ENCODE measurements at places on chromosomes 11 and 22.

- no peak for DNase-seq
Observed at GRCh38 chr22:21444701-21445436, 22.3 kb upstream of the TMEM191C start.

- DNase-seq: no peak
Observed at GRCh38 chr11:69041516-69041915, 7.2 kb upstream of the TPCN2 start.

DNA sequence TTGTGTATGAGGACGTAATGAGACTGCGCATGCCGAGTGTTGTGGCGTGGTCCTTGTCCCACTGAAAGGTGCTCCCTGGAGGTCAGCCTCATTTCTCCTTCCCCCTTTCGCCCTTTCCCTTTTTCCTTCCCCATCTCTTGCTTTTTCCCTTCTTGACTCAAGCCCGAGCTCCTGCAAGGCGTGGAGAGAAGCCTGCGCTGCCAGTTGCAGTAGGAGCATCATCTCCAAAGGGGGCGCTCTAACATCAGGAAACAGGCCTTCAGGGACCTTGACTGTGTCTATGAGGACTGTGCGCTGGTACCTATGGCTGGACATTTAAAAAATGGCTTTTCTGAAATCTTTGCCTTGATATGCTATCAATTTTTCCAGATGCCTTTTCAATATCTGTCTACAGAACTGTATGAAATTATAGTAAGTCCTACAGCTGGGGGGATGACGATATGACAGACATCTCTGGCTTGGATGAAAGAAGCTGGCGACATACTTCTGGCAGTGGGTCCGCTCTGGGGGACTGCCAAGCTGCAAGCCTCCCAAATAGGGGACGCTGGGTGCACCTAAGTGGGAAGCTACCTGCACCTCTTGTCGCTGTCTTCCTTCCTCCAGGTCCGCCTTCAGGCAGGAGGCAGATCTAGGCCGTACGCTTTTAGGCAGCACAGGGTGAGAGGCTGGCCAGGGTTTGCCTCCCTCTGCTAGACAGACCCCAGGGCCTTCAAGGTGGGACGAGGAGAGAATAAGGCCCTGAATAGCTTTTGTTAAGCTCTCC, 96.5 kb downstream of the NXPE2 start:
- DNase-seq: peak; percentile 47

DNA sequence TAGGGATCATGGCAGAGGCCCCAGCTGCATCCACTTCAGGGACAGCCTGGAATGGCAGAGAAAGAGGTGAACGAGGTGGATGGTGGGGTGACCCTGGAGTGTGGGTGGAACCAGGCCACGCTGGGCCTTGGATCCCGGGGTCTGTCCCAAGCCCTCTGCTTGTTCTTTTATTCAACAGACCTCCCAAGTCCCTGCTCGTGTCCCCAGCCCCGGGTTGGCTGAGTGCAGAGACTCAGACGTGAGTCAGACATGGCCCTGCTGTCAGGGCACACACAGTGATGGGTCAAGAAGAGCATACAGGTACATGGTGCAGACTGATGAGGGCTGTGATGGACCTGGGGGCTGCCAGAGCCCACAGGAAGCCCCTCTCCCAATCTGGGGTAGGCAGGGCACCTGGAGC, 6.6 kb downstream of the ARHGAP8 start:
- DNase-seq: no peak

DNA sequence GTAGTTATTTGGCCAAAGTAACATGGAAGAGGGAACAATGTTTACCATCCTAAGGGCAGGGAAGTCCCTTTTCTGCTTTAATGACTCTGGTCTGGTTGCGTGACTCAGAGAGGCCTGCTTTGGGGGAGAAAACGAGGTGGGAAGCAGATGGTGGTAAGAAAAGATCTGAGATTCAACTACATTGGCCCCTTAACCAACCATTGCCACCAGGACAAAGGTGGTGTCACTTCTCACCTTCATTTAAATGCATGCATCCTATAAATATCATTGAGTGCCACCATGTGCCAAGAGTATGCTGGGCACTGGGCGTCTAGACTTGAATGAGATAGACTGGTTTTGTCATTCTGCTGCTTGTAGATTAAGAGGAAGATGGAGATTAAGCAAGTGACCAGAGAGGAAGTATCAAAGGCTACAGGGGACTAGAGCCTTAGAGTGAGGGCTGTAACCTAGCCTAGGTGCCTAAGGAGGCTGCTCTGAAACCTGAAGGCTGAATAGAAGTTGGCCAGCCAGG, 3.6 kb upstream of the SORL1 start:
- no peak for DNase-seq

DNA sequence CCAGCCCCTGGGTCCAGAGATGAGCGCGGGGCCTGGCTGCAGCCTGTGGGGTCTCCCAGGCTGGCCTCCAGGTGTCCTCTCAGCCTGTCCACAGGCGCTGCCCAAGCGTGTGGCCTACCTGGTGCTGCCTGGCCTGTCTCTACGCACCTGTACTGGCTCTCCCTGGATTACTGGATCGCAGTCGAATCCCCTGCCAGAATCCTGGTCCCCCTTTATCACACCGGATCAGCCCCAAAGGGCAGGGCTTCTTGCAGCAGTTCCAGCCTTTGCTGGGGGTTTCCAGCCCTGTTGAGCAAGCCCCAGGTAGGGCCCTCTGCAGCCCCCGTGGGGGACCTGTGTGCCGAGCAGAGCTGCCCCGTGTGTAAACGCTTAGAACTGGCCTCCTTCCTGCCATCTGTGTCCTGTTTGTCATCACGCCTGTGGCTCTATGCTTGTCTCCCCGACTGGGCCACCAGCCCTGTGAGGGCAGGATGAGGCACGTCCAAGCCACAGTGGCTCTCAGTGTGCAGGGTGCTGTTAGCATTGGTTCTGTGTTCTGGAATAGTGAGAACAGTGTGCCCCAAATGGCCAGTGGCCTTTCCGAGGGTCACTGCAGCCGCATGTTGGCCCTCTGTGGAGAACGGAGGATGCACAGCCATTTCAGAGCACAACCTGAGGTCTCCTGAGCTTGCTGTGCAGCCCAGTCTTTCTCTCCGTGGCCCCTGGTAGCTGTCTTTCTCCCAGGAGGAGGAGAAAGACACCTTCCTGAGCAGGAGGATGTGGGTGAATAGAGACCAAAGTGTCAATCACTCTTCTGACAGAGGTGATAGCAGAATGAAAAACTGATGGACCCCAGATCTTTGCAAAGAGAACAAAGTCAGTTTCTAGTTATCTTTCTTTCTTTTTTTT, 13.9 kb upstream of the TXNRD2 start:
- DNase-seq: no peak

DNA sequence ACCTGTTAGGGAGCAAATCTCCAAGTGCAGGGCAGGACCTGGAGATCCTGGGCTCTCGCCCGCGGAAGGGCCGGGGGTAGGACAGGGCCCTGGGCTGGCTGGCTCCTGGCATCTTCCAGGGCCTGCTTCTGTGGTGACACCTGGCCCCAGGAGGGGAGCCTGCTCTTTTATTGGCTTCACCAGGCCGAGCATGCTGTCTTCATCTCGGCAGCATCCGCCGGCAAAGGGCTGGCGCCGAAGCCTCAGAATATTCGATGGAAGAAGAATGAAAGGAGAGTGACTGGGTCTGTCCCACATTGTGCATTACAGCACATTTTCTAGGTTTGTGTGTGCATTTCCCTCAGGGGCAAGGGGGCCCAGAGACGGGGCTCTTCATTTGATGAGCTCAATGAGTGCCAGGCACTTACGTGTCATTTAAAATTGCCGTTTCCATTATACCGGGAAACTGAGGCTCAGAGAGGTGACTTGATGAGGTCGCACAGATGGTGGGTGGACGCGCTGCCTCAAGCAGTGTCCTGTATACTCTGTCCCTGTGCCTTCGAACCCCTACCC, 70.0 kb downstream of the RBX1 start:
- peak; percentile 26 for DNase-seq

DNA sequence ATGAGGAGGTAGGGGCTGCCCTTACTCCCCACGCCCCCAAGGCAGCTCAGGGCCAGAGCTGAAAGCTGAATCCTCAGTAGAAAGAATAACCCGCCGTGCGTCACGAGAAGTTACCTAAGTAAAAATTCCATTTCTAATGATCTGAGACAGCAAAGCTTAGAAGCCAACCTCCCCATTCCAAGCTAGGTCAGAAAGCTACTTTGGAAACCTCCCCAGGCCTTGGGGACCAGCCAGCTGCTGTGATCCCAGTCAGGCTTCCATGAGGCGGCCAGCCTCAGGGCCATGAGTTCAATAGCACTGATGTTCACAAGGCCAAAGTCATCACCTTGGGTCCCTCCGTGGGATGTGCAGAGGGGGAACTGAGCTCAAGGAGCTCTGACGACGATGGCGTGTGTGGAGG, 6.9 kb downstream of the SHISAL1 start:
- DNase-seq: no peak

DNA sequence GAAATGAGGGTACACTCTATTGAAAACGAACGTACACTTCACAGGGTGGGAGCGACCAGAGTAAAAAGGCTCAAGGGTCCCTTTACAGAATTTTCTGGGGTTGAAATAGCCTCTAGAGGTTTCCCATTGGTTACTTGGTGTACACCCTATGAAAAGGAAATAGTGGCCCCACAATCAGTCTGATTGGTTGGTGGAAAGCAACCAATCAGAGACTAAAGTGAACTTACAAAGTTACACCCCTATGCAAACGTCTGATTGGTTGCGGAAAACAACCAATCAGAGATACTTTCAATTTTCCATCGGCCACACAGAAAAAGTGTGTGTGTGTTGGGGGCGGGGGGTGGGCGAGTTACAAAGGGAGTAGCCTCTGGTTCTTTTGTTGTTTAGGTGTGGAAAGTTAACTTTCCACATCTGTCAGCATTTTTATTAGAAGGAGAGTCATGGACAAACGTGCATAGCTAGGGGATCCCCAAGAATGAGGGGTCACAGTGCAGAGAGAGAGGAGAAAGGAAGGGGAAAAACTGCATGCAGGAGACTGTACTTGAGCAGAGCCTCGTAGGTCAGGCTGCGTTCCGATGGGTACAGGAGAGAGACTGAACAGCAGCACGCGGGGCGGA, 1152.1 kb downstream of the TBC1D22A start:
- DNase-seq: no peak

- peak; percentile 92 for DNase-seq
Observed at GRCh38 chr11:118907051-118908042, 18.4 kb downstream of the BCL9L start.

GRCh38 chr11:2199466-2200341, 28.1 kb upstream of the TH start:
- DNase-seq: no peak

DNA sequence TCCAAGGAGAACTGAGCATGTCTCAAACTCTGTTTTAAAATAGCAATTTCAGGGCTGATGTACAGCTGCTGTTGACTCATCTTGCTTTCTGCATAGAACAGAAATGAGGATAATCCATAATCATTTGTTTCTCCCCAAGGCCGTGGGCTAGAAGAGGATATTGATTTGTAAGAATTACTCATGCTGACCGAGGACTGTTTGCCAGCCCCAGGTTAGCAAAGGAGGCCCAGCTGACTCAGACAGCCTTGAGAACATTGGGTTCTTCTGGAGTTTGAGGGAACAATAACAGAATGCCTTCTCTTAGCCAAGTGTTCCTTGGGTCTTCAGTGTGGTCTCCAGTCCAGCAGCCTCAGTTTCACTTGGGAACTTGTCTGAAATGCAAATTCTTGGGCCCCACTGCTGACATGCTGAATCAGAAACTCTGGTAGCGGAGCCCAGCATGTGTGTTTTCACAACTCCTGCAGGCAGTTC, 92.0 kb downstream of the ZC3H12C start:
- DNase-seq: no peak

- DNase-seq: no peak
Observed at GRCh38 chr11:131690776-131691175, 320.4 kb downstream of the NTM start.

DNA sequence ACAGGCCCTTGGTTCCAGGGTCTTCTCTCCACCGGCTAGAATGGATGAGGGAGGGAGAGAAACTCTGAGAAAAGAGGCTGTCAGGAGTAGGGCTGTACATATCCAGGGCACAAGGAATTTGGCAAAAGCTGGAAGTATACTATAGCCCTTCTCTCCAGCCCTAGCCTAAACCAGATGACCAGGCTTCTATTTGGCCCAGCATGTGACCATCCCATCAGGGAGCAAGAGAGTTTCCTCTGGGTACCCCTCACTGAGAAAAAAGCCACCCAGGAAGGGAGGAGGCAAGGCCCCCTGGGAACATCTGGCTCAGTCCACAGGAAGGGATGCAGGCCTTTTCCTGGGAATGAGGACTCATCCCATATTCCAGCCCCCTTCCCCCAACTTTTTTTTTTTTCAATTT, 8.3 kb downstream of the CD44 start:
- no peak for DNase-seq

- no peak for DNase-seq
Observed at GRCh38 chr11:86980086-86980796, 25.0 kb upstream of the FZD4 start.

GRCh38 chr11:111849631-111850030, 21.8 kb downstream of the ALG9 start:
- DNase-seq: no peak

DNA sequence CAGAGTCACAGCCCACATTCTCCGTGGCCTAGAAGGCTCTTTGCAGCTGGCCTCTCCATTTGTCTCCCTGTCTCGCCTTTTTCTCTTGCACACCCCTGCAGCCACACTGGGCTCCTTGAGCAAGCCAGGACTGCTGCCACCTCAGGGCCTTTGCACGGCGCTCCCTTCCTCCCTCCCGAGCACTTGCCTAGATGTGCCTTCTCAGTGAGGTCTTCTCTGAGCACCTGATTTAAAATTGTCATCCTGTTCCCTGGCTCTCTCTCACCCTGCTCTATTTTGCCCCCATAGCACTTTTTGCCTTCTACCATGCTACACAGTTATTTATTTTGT, 102.9 kb upstream of the THY1 start:
- DNase-seq: no peak

DNA sequence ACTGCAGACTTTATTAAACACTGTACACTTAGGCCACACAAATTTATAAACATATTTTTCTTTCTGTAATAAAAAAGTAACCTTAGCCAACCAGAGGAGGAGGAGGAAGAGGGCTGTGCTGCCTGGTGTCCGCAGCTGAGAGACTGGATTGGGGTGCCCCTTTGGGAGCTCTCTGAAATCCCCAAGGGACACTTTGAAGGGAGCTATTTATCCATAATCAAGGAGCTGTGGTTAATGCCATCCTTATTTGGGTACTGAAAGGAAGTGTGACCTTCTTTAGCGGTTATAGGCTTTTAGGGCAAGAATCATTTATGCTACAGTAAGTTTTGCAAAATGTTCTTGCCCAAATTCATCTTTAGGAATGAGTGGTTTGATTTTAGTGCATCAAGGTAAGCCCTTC, 125.8 kb downstream of the RASSF10 start:
- no peak for DNase-seq

- DNase-seq: peak; percentile 42
Observed at GRCh38 chr11:61020551-61021235, 49.2 kb downstream of the CD6 start.

GRCh38 chr11:46588915-46589314, 4.9 kb downstream of the AMBRA1 start:
- no peak for DNase-seq

- no peak for DNase-seq
Observed at GRCh38 chr22:22871536-22872278, 15.9 kb upstream of the IGLL5 start.

DNA sequence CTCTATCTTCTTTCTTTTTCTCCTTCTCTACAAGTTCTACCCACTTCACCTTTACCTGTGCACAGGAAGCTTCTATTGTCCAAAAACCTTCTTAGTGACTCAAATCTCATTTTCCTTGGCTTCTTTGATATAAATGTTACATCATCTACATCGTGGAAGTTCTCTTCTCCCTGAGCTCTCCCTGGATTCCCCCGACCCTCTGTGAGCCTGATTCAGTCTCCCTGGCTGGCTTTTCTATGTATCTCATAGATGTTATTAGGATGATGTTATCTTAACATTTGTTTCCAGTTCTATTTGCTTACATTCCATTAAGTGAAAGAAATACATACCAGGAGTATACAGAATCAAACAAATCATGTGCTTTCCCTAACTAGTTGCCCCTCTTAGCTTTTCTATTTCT, 235.8 kb upstream of the PITPNB start:
- no peak for DNase-seq

All from activated CD4-positive, alpha-beta T cell treated with anti-CD3 and anti-CD28 coated beads for 36 hours (primary cell).